ENCODE measurements at places on chromosomes 1 and 21. TPM values are rescaled to one million over a fixed set of nuclear protein-coding genes. Genes with fewer than 3 reads are reported as not detected.

DNA sequence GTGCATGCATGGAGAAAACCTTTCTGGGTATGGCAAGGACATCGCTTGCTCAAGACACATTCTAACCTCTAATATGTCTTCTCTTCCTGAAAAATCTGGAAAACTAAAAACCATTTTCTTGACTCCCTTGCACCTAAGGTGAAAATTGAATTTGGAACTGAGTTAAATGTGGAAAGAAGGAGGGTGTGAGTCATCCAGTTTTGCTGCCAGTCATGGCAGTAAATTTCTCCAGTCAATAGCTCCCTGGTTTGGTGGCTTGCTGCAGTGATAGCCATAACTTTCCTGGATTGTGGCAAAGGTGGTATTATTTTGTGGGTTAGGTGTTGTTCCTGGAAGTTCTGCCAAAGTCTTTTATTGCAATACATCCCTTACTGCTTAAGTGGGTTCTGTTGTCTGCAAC, 2.5 kb downstream of the ZCCHC17 start:
- H3K27me3 ChIP-seq: no peaks in the 10 kb centered on the region
- DNase-seq: no peak
- H3K4me1 ChIP-seq: peaks cover 14% of the 10 kb centered on the region
- no peak overlapping the region for H3K27ac ChIP-seq
- peaks cover 6% of the 10 kb centered on the region for H3K36me3 ChIP-seq
- H3K4me3 ChIP-seq: no peak overlapping the region

DNA sequence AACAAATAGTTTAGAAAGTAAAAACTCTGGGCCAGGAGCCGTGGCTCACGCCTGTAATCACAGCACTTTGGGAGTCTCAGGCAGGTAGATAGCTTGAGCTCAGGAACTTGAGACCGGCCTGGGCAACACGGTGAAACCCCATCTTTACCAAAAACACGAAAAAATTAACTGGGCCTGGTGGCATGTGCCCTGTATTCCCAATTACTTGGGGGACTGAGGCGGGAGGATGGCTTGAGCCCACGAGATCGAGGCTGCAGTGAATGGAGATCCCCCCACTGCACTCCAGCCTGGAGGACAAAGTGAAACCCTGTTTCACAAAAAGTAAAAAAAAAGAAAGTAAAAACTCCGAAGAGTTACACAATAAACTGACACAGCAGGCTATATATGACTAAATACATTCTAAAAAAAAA, 10.6 kb downstream of the CEP170 start:
- H3K4me1 ChIP-seq: no peaks in the 10 kb centered on the region
- DNase-seq: no peak
- no peaks in the 10 kb centered on the region for H3K27me3 ChIP-seq
- no peak overlapping the region for H3K27ac ChIP-seq
- H3K4me3 ChIP-seq: no peak overlapping the region

DNA sequence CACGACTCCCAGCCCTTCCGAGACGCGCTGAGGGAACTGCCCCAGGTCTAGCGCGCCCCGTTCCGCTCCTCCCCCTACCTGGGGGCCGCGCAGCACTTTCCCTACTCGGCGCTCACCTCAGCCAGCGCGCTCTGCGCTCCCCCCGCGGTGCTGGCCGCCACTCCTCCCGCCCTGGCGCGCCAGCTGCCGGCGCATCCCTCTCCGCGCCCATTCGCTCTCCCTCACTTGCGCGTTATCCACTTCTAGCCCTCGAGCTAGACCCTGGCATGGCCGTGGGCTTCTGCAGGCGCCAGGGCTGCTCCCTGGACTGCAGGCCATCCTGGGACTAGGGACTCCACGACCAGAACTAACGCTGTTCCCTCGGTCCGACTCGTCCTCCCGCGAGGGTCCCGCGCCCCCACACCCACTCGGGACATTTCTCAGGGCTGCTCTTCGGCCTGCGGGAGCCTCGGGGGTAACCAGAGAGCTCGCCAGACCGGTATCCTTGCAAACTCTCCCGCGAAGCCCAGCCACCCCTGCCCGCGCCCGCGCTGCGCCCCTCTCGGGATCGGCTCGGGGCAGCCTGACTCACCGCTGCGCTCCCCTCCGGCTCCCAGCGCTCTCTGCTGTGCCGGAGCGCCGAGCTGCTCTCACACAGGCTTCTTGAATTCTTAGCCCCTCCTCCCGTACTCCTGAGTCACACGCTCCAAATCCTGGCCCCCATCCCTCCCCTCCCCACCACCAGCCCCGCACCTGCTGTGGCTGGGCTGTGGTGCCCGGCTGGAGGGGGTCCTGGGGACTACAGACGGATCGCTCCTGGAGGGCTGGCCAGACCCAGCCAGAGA, at the start of gene NGF:
NGF (minus strand) TSS at position 617 of the 824 bp plus-strand sequence. CDS start 51,454 bp downstream, outside the sequence.
- H3K27me3 ChIP-seq: peaks cover 16% of the 10 kb centered on the region
- DNase-seq: peak; percentile 74
- H3K4me3 ChIP-seq: peak within 1 kb of the TSS; percentile 42
- H3K4me1 ChIP-seq: peaks cover 5% of the 10 kb centered on the region
- no peaks in the 10 kb centered on the region for H3K36me3 ChIP-seq

- no peak overlapping the region for H3K27ac ChIP-seq
- DNase-seq: no peak
- H3K4me3 ChIP-seq: no peak overlapping the region
- peaks cover 22% of the 10 kb centered on the region for H3K27me3 ChIP-seq
Measured at GRCh38 chr1:113178106-113178505, 105.1 kb downstream of the LRIG2 start.

Gene PCBP3
- total RNA-seq: 25.6 TPM

Data from A673 (cell line).